ENCODE measurements at places on chromosomes 4 and X.

- no peak for DNase-seq
Measured at GRCh38 chr4:67500373-67500772, 44.9 kb downstream of the CENPC start.

- peak; percentile 65 for DNase-seq
Measured at GRCh38 chrX:40109288-40110008, 11.7 kb upstream of the BCOR start.

GRCh38 chrX:29535212-29536162 is 679.9 kb upstream of the MAGEB2 start:
- DNase-seq, result no peak

DNA sequence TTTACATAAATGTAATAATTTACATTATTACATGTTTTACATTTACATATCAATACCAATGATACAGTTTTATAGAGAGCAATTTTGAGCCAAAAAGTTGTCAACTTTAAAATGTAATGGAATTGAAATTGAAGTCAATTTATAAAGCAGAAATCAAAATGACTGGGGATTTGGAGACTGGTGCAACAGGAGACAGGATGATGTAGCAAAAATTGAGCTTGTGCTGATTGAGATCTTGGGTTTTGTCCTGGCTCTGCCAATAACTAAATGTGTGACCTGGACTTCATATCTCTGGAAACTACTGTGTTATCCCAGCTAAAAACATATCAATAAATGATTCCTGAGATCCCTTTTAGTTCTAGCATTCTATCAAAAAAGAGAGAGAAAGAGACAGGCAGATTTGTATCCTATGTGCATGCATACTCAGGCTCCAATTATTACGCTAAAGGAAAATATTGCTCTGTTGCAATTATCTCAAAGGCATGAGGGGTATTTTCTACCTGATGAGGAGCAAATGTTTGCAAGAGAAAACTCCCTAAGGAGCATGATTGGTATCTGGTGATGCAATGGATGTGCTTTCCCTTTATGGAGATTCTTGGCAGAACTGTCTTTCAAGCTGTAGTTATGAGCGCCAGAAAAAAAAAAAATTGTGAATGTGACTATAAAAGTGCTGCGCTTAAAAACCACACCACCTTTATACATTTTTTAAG is 14.7 kb downstream of the EXOC1L start:
- DNase-seq, result no peak

DNA sequence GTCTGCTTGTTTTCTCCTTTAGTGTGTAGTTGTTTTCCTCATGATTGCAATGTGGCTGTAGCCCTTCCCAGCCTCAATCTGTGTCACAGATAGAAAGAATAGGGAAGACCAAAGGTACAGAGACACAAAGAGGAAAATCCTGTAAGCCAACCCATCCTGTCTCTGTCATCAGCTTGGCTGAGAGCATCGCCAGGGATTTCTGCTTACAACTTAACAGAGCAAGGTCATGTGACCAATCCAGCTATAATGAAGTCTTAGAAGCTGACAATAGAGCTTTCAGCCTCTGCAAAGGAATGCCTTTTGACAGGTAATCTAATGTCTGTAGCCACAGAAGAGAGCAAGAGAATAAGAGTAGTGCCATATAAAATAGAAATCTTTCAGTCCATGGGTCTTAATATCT is 1598.0 kb upstream of the AGA start:
- DNase-seq, result no peak

DNA sequence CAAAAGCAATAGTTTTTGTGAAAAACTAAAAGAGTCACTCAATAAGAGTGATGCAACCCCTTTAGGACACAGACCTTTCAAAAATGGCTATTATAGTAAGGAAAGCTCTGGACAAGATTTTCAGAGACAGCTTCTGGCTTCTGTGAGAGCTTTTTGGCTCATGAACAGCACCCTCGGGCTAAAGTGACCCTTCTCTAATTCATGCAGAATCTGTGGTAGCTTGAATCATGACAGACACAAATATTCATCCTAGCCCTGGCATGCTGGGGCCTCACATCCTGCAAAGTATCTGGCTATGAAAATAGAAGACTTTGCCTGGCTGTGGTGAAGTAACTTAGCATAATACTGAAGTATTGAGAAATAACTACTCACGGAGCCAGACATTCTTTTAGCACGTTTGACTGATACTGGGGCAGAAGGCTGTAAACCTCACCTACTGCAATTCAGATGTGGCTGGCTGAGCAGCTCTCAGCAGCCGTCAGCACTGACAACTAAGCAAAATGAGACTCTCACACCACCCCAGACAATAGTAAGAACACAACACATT is 327.3 kb downstream of the MAPK10 start:
- DNase-seq, result no peak

- no peak for DNase-seq
Measured at GRCh38 chrX:39293203-39293602, 491.9 kb downstream of the MID1IP1 start.

- no peak for DNase-seq
Measured at GRCh38 chr4:77268108-77268507, 111.1 kb downstream of the CCNG2 start.

DNA sequence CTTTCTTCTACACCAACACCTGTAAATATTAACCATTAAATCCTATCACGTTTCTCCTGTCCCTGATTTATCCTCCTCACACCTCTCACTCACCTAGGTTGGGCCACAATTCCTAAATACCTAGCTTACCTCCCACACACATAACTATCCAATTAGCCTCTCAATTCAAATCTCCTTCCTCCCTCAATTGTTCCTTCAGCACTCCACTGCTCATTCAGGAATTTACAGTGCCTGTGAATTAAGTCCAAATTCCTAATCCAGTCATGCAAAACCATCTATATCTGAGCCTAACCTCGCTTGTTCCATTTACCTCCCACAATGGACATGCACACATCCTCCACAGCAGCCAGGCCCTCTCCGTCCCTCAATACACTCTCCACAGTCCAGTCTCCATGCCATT is 17.5 kb downstream of the ANXA5 start:
- DNase-seq, result no peak

DNA sequence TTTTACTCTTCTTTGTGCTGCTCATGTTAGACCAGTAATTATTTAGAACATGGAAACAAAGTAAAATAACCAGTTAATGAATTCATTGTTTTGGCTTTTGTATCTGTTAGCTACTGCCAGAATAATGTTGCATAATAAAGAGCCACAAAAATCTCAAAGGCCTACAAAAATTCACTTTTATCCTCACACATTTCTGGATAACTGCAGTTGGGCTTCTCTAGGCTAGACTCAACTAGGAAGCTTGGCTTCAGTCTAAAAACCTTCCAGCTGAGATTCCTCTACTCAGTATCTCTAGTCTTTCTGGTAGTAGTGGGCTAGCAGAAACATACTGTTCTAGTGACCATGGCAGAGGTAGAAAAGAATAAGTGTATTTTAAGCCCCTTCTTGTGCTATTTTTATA is 73.0 kb downstream of the FAT4 start:
- DNase-seq, result no peak

GRCh38 chrX:71867680-71868079 is 43.0 kb upstream of the NHSL2 start:
- no peak for DNase-seq

- DNase-seq, result no peak
Measured at GRCh38 chr4:3290476-3290875, 2.3 kb upstream of the RGS12 start.

- no peak for DNase-seq
Measured at GRCh38 chr4:100492129-100492528, 25.7 kb downstream of the EMCN start.

DNA sequence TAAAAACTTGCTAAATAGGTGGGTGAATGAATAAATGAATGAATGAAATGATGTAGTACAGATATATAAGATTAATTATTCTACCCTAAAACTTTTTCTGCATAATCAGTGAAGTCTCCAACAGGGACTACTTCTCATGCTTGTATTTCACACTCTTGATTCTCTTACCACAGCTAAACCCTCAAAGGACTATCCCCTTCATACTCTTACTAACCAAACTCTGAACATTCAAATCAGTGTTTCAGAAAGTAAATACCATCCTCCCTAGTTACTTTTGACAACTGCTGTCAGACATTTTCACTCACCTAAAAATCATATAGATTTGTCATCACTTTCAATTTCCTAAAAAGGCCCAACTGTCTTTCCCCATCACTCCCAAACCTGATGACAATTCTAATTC is 234.3 kb upstream of the HHIP start:
- no peak for DNase-seq

GRCh38 chrX:38612281-38612680 is 50.9 kb downstream of the TSPAN7 start:
- DNase-seq, result no peak

DNA sequence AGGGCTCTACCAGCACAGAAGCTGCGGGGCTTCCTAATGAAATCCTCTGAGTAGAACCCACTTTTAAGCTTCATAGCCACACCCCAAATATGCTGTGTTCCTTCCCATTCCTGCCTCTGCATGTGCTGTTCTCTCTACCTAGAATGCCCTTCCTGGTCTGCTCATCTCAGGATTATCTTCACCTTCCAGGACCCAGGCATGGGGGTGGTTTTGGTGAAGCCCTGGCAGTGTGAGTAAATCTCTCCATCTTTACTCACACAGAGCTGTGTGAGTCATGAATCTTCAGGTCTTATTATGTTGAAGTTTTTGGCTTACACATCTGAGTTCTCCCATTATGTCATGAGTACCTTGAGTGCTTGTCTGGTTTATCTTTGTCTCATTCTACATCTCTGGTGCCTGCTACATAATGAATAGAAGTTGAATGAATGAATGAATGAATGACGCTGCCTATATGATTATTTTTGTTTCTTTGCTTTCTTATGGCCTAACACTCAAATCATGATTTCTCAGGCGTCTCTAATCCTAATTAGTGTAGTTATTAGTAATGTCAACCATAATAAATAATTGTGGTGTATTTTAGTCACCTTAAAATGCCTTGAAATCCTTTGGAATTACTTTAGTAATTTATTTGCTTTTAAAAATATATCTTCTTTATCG is 41.9 kb downstream of the HADH start:
- DNase-seq, result no peak

DNA sequence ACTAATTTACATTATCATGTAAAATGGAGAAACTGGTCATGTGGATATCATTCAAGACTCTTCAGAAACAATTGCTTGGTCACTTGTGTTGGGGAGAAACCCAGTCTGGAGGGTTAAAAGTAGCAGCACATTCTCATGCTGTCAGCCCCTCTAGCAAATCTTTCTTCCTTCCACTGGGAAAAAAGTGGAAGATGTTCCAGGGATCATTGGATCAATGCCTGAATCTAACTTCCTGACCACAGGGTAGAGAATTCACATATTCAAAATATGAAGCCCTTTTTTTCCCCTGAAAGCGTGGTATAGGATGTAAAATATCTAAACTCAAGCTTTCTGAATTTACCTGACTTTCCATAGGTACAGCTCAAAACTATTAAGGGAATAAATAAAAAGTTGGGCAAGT is 98.0 kb downstream of the CXCL13 start:
- no peak for DNase-seq

- no peak for DNase-seq
Measured at GRCh38 chrX:40434947-40435346, 145.8 kb upstream of the ATP6AP2 start.

DNA sequence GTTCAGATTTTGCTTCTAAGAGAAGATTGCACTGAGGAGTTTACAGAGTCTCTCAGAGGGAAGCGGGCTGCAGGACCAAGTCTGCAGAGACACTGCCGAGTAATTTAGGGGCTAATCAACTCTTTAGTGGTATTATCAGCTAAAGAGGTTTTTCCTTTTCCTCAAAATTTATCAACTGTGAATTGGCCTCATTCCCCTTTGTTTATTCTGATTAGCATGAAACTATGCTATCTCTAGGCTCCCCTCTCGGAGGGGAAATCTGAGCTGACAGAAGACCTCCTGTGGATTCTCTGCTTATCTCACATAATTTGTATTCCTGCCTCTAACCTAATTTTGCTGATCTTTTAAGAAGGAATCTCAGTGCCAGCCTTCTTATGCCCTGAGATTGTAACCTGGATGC is 201.0 kb downstream of the DCTD start:
- no peak for DNase-seq

GRCh38 chr4:84529169-84529751 is 30.2 kb upstream of the NKX6-1 start:
- no peak for DNase-seq

- DNase-seq, result no peak
Measured at GRCh38 chr4:37666625-37667071, 19.5 kb downstream of the RELL1 start.

DNA sequence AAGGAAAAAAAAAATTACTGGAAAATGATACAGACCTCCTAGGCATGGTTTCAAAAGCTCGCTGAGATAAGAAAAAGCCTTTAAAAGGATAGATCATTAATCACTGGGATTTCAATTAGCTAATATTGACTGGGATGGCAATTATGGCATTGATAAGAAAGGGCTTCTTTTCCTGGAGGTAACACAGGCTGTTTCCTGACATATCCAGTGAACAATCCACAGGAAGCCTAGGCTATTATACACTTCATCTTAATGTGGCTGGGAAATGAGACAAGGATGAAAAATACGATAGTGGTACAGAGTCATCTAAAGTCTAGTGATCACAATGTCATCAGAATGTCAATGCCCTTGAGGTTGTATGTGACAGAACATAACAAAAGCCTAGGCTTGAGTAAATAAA is 1579.3 kb downstream of the C4orf33 start:
- no peak for DNase-seq

- DNase-seq, result no peak
Measured at GRCh38 chr4:71683309-71683708, 100.6 kb downstream of the GC start.

All from left forelimb (tissue), 1 donor.